Astrocyte (in vitro differentiated cells and primary cell): ENCODE measurements at places on chromosomes 13 and 19.
A peak's percentile ranks its signal among the peaks of the same experiment; 100 is the strongest.

DNA sequence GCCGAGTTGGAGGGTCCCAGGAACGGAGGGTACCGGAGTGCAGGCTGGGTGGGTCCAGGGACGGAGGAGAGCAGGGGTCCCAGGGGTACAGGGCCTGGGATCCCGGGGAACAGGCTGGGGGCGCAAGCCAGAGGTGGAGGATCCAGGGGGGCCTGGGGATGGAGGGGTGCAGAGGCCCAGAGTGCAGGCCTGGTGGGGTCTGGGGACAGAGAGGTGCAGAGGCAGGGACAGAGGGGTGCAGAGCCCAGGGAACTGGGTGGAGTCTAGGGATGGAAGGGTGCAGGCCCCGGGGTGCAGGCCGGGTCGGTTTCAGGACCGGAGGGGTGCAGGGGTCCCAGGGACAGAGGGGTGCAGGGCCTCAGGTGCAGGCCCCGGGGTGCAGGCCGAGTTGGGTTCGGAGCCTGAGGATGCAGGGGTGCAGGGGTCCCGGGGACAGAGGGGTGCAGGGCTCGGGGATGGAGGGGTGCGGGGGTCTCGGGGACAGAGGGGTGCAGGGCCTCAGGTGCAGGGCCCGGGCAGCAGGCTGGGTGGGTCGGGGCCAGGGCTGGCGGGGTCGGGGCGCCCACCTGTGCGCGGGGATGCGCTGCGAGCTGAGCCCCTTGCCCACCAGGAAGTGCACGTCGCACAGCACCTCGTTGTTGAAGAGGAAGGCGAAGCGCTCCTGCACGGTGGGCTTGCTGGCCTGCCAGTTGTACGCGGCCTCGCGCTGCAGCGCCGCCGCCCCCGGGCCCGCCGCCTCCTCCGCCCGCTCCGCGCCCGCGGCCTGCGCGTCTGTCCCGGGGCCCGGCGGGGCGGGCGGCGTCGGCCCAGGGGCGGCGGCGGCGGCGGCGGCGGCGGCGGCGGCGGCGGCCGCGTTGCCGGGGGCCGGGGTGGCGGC lies 545 bp downstream of the BTBD2 start:
- H3K36me3 ChIP-seq: no peaks in the 10 kb centered on the region
- H3K27me3 ChIP-seq: no peaks in the 10 kb centered on the region
- no peak overlapping the region for H3K27ac ChIP-seq
- peak overlapping the region; percentile 55 for H3K4me3 ChIP-seq
- no peak for DNase-seq

DNA sequence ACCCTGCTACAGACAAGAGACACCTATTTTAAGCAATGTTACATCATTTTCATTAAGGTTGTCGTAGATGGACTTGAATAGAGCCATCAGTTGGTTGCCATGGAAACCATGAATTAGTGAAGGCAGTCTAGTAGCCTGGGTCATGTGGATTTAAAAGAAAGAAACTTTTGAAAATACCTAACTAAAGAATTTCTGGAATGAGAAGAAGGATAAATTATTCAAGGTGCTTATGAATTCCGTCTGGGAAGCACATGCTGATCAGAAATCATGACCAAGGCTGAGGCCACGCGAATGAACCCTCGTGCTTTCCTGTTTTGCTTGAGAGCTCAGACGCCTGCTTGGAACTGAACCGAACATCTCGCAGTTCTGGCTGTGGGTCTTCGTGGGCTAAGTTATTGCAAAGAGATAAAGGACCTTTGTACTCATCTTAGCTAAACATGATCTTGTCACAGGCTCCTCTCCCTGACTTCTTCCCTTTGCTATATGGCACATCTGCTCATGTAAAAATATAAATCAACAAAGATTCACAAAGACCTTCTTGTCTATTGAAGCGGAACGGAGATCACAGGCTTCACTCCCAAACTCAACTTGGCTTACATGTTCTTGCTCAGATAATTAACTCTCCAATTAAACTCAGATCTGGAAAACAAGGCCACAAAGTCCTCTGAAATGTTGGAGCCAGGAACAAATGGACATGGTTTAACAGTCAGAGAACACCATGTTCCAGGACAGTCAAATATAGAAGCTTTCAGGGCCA lies 140.2 kb downstream of the NUFIP1 start:
- no peak overlapping the region for H3K27ac ChIP-seq
- DNase-seq: peak; percentile 16
- no peaks in the 10 kb centered on the region for H3K27me3 ChIP-seq
- H3K4me1 ChIP-seq: no peaks in the 10 kb centered on the region

GRCh38 chr19:1427221-1427920 lies 10.8 kb upstream of the RPS15 start:
- H3K4me3 ChIP-seq: no peak overlapping the region
- H3K36me3 ChIP-seq: peaks cover 11% of the 10 kb centered on the region
- H3K27ac ChIP-seq: no peak overlapping the region
- H3K4me1 ChIP-seq: peaks cover 10% of the 10 kb centered on the region
- DNase-seq: no peak
- H3K27me3 ChIP-seq: no peaks in the 10 kb centered on the region

- H3K27me3 ChIP-seq: no peaks in the 10 kb centered on the region
- peak overlapping the region; percentile 26 for H3K27ac ChIP-seq
- peak; percentile 96 for DNase-seq
- peaks cover 10% of the 10 kb centered on the region for H3K4me1 ChIP-seq
- no peaks in the 10 kb centered on the region for H3K36me3 ChIP-seq
Measured at GRCh38 chr13:64723724-64724123, 2506.4 kb downstream of the PCDH9 start.

DNA sequence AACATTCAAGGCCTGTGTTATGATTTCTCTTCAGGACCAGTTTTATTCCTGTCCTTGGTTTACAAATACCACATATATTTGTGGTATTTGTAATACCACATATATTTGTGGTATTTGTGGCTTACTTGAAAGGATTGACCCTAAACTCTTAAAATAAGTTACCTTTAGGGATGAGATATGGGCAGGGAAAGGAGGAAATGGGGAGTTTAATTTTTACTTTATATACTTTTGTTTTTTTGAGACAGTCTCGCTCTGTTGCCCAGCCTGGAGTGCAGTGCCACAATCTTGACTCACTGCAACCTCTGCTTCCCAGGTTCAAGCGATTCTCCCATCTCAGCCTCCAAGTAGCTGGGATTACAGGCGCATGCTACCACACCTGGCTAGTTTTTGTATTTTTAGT lies 2.3 kb upstream of the TGDS start:
- peak; percentile 22 for DNase-seq
- H3K27me3 ChIP-seq: no peaks in the 10 kb centered on the region
- peaks cover 9% of the 10 kb centered on the region for H3K4me1 ChIP-seq

DNA sequence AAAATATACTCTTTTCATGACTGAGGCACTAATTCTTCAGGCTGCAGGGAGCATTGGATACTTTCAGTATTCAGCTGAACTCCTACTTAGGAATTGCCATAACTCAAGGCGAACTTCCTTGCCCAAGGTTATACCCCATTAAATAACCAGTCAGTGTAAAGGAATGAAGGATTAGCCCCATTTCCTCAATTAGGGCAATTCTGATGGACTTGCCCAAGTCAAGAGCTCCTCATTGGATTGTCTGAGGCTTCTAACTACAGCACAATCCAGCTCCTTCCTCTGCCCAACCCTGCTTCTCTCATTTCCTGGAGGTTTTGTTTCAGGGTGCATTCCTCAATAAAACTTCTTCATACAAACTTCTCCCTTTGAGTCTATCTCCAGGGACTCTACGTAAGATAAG lies 329.2 kb downstream of the LIG4 start:
- no peak overlapping the region for H3K27ac ChIP-seq
- H3K4me1 ChIP-seq: no peaks in the 10 kb centered on the region
- H3K27me3 ChIP-seq: no peaks in the 10 kb centered on the region
- no peak overlapping the region for H3K4me3 ChIP-seq
- H3K36me3 ChIP-seq: no peaks in the 10 kb centered on the region
